Right renal pelvis (tissue), 4 donors: ENCODE measurements at places on chromosomes 13 and 19.
A peak's percentile ranks its signal among the peaks of the same experiment; 100 is the strongest.

DNA sequence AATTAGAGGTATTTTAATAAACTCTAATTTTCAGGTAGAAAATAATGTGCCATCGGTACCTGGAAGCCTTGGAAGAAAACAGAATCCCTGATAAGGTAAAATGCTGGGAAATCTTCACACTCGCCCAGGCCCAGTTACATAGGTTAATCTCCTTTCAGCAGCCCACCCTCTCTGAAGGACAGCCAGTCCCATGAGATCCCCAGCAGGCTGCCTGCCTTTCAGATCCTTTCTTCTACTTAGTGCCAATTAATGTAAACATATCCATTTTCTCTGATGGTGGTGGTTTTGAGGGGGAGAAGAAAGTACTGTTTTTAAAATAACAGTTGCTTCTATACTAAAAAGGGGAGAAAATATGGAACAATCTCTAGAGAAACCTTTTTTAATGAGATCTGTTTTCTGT lies 12.2 kb downstream of the SMAD9 start:
- DNase-seq = no peak

GRCh38 chr19:40143612-40144011 lies 47.6 kb upstream of the MAP3K10 start:
- no peak for DNase-seq

DNA sequence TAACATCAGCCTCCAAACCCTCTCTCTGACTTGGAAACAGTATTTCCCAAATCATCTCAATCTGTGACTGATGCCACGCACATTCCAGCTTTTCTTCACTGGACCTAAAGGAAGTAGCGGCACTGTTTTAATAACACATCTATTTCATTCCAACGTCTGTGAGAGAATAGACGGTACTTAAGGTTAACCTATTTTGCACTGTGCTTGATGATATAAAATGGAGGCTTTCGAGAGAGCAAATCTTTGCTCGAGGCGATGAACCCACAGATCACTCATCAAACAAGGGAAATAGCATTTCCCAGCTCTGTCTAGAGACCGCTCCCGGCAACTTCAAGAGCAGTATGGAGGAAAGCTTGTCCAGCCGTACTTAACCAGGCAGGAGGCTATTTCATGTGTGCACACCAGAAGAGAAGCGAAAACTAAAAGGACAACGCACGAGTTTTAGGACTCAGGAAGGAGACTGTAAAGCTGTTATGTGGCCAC lies 2.9 kb downstream of the UBL3 start:
- peak; percentile 14 for DNase-seq

- peak; percentile 72 for DNase-seq
Measured at GRCh38 chr19:44807652-44808462, 1.0 kb upstream of the BCAM start.
